ENCODE measurements at places on chromosomes 12 and 14.
A peak's percentile ranks its signal among the peaks of the same experiment; 100 is the strongest.

GRCh38 chr14:88463318-88463717 is 77.9 kb downstream of the SPATA7 start:
- peak; percentile 3 for DNase-seq

DNA sequence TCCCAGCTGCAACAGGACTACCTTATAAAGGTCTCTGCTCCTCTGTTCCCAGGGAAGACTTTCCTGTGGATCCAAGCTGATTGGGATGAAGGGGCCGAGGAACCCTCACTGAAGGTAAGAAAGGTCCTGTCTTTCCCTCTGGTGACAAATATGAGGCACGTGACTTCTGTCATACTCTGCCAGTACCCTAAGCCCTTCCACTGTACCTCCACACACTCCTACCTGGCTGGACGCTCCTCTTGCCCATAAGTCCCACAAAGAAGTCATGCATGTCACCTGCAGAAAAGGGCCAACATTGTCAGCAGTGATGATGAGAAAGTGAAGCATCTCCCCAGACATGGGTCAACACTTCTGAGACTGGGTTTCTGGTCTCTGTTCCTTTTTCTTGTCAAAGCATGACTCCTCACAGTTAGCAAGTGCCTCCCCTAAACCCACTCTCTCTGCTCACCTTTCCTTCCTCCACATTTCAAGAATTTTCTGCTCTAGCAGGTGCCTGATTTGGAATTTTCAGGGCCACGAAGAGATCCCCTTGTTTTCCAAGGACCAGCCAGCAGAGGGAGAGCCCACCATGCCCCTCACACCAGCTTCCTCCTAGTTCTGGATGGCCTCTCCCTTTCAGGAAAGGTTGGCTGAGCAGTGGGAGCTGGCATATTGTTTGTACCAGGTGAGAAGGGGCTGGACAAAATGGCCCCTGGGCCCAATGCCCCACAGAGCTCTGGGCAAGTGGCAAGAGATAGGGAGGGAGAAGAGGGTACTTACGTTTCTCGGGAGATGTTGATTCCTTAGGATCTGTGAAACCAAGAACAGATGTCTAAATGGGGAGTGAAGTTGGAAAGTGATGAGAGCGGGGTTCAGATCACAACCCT is 3.5 kb downstream of the TAC3 start:
- DNase-seq = no peak

GRCh38 chr12:65449400-65449799 is 170.9 kb downstream of the MSRB3 start:
- no peak for DNase-seq

- no peak for DNase-seq
These were observed 4.1 kb downstream of the MAP1LC3B2 start for GRCh38 chr12:116563262-116563661.

DNA sequence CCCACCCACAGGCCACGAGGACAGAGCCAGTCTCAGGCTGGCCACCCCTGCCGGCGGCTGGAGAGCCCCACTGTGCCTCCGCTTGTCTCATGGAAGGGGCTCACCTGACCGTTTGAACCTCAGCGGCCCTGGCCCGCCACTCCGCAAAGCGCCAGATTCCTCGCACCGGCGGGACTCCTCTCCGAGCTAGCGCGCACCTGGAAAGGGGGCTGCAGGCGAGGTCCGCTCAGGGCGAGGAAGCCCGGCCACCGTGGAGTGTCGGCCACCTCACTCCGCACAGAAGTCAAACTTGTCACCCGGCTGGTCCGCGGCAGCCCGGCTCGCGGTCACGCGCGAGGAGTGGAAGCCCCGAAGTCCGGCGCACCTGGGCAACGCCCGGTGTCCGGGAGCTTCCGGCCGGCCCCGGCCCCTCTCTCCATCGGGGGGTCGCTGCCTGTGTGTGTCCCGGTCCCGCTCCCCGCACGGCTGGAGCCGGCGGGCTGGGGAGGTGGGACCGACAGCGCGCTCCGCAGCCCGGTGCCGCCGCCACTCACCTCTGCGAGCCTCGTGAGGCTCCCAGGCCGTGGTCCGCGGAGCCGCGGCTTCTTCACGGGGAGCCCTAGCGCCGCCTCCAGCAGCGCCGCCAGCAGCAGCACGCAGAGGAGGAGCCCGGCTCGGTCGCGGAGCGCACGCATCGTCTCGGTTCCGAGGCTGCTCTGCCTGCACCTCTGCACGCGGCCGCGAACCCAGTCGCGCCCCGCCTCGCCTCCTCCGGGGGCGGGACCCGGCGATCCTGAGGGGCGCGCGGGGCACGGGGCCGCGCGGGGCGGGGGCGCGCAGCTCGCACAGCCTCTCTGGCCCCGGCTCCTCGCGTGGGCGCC is at the start of gene ISM2:
TSS of gene ISM2 (minus strand) at position 697 of the 860 bp plus-strand sequence. CDS start at position 674, 23 bp downstream.
- peak; percentile 10 for DNase-seq

DNA sequence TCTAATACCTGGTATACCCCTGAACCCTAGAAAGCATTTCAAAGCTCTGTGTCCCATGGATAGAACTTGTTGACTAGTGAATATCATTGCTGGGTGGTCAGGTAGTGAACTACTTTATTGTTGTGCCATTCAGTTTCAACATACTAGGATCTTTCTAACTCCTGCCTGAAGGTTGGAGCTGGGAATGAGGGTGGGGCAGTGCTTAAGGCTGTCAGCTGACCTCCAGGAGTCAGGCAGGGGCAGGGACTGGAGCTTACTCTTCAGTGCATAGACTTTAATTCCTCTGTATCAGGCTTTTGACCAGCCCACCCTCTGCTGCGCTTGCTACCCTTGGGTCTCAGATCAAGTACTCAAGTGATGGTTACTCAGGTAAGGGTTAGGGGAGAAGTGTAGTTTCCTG is 102.6 kb upstream of the RFX4 start:
- no peak for DNase-seq

- no peak for DNase-seq
These were observed 11.8 kb downstream of the SLC6A12 start for GRCh38 chr12:202081-202731.

DNA sequence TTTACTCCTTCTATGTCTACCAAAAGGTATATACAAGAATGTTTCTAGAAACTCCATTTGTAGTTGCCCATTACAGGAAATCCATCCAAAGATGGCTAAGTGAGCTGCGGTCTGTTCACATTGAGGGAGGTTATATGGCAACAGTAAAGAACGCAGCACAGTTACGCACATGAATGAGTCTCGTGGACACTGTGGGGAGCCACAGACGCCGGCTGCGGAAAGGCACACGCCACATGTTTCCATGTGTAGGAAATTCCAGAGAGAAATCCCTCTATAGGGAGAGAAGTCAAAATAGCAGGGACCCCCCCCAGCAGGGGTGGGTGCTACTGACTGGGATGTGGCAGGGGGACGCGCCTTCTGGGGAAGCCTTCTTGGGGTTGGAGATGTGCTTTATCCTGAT is 139.0 kb upstream of the NCOR2 start:
- DNase-seq = no peak

DNA sequence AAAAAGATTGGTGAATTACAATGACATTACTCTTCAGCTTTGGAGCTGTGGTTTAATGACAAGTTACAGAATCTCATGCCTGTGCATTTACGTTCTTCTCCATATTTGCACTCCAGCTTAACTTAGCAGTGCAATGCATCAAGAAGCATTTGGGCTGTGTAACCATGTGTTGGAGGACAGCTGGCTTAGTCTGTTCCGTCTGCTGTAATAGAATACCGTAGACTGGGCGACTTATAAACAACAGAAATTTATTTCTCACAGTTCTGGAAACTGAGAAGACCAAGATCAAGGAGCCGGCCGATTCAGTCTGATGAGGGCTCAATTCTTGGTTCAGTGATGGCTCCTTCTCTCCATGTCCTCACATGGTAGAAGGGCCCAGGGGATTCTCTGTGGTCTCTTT is 943.5 kb downstream of the BCL11B start:
- no peak for DNase-seq

DNA sequence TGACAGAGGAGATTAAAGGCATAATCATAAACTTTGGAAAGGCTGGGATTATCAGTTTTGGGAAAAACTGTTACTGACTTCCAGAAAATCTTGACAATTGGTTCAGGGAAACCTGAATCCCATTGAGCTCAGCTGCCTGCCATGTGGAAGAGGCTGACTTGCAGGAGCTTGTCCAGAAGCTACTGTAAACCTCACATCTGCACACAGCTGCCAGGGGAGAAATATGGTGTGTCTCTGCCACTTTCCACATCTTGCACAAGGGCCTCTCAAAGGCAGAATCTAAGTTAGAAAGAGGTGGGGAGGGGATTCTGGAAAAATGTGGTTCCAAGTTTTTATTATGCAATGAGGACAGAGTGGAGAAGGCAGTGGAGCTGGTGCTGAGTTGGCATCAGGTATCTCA is 8.7 kb upstream of the BHLHE41 start:
- DNase-seq = no peak

- DNase-seq = no peak
These were observed 23.6 kb downstream of the PYGL start for GRCh38 chr14:50920482-50921230.

- no peak for DNase-seq
These were observed 110.8 kb downstream of the KCNH5 start for GRCh38 chr14:62934439-62934838.

DNA sequence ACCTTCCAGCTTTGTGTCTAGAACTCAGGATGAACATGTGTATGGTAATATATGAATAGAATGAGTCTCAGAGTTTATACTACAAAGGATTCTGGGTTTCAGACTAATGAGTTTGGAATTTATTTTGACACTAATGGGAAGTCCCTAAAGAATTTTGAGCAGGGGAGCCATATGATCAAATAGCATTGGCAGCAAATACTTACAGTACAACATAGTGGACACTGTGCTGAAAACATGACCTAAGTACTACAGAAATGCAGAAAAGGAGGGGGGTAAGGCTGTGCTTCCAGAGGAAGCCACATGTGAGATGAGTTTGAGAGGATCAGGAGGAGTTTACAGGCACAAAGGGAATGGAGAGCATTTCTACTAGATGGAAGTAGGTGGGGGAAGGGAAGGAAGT is 225.8 kb downstream of the C12orf42 start:
- no peak for DNase-seq

DNA sequence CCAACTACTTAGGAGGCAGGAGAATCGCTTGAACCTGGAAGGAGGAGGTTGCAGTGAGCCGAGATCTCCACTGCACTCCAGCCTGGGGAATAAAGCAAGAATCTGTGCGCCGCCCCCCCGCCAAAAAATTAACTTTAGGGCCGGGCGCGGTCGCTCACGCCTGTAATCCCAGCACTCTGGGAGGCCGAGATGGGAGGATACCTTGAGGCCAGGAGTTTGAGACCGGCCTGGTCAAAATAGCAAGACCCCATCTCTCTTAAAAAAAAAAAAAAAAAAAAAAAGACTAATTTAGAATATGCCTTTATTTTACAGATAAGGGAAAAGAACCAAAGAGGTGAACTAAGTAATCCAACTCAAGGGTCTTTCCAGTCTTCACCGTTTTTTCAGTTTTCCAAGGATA is 1.2 kb downstream of the KANSL2 start:
- DNase-seq = no peak

DNA sequence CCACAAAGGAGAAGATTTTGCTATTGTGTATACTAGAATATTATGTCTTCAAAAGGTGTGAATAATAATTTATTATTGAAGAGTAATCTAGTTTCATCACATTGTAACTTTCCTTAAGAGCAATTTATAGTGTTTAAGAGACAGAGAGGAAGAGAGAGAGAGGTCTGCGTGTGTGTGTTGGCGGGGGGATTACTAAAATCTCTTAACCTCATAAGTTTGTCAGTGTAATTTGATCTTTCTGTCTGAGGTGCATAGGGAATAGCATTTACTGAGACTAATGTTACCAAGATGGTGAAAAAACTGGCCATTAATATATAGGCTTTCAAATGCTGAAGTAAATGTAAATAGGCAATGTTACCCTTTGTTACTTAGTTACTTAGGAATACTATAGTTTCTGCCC is 48.2 kb upstream of the BTG1 start:
- no peak for DNase-seq

DNA sequence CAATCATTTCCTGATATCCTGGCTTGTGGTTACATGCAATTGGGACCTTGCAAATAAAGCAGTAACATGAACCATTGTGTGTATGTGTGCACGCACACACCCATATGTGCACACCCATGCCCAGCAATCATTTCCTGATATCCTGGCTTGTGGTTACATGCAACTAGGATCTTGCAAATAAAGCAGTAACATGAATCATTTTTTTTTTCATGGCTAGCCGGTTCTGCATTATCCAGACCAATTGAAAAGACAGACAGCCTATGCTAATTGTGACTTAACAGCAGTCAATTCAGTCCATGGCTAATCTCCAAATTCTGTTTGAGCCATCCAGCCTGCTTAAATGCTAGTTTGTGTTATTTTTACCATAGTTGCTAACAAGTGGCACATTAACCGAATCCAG is 134.3 kb downstream of the TTC7B start:
- DNase-seq = no peak

DNA sequence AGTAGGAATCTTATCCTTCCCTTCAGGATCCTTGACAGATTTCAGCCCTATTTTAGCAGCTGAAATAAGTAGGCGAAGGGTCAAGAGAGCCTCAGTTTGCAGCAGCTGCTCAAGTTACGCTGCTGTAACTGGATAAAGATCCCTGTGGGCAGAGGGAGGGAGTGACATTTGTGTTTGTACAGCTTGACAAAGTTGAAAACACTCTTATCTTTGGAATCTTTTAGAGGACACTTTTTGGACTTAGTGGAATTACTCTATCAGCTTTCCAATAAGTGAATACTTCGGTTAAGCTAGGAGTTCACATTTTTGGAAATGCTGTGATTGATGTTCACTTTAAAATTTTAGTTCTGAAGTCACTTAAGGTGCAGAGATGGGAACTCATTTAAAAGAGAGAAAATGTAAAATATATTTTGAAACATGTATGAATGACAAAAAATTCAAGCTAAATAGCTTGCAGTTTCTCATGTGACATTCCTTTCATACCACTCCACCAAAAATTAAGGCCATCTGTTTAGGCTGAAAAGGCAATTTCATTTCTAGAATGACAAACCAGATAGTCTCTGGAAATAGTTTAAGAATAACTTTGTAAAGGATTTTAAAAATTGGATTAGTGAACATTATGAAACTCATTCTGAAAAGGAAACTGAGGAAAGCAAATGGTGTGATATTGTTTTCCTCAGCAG is 55.2 kb downstream of the SLC38A4 start:
- no peak for DNase-seq

GRCh38 chr12:28770322-28770721 is 378.8 kb upstream of the FAR2 start:
- no peak for DNase-seq

GRCh38 chr12:61521258-61521657 is 738.9 kb upstream of the USP15 start:
- DNase-seq = no peak

- DNase-seq = no peak
These were observed 101.4 kb downstream of the STAB2 start for GRCh38 chr12:103688376-103689063.

DNA sequence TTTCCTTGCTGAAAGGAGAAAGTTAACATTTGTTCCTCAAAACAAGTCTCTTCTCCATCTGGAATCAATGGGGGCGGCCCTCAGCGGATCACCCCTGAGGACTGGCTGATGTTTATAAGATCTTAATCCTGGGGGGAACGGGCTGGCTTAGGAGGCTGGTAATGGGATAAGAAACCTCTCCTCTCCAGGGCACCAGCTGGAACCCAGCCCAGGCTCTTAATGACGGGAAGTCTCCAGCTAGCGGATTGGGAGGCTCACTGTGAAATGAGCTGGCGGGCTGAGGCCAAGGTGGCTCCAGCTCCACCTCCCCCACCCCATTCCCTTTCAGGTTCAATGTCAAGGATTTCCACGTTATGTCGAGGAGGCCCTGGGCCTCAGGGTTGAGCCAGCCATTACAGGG is 1133.0 kb downstream of the VRK1 start:
- no peak for DNase-seq
